ENCODE measurements at places on chromosomes 11 and 22.

- no peak for DNase-seq
These were observed 122.7 kb downstream of the RBFOX2 start for GRCh38 chr22:35905894-35906293.

DNA sequence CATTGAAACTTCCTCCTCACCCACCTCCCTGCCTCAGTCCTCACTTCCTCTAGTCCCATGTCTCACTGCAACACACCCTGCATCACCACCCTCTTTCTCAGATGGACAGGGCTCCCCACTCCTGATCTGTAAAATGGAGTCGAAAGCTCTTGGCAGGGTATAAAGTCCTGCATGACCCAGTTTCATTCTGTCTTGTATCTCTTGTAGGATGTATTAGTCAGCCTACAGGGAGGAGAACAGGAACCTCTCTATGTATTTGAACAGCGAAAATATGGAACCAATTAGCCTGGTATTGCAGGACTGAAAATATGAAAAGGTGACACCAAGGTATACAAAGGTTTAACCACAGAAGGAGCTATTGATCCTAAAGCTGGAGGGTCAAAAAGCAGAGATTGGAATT is 156.9 kb upstream of the SNX19 start:
- no peak for DNase-seq

GRCh38 chr22:26674211-26675190 is 17.1 kb downstream of the MIAT start:
- DNase-seq = no peak

- DNase-seq = no peak
These were observed 96.0 kb downstream of the MN1 start for GRCh38 chr22:27705408-27706080.

- DNase-seq = no peak
These were observed 210.3 kb upstream of the ZBED5 start for GRCh38 chr11:11068113-11068512.

DNA sequence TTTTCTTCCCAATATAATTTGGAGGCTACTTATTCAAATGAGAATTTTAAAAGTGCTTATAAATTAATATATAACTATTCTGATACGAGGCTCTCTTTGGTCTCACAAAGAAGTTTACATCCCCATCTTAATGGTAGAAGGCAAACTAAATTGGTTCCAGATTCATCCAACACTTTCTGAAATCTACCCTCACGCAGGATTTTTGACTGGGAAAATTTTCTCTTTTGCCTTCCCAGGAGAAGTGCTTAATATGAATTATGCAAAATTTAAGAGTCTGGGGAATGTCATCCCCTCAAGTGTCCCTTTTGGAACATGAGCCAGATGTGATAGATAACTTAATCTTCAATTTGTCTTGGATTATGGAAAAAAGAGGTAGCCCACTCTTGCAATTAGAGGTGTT is at the start of gene OR4C11:
Gene OR4C11 (minus strand): TSS at position 101 of the 400 bp plus-strand sequence. CDS start 3,272 bp downstream, outside the sequence.
- DNase-seq = no peak

DNA sequence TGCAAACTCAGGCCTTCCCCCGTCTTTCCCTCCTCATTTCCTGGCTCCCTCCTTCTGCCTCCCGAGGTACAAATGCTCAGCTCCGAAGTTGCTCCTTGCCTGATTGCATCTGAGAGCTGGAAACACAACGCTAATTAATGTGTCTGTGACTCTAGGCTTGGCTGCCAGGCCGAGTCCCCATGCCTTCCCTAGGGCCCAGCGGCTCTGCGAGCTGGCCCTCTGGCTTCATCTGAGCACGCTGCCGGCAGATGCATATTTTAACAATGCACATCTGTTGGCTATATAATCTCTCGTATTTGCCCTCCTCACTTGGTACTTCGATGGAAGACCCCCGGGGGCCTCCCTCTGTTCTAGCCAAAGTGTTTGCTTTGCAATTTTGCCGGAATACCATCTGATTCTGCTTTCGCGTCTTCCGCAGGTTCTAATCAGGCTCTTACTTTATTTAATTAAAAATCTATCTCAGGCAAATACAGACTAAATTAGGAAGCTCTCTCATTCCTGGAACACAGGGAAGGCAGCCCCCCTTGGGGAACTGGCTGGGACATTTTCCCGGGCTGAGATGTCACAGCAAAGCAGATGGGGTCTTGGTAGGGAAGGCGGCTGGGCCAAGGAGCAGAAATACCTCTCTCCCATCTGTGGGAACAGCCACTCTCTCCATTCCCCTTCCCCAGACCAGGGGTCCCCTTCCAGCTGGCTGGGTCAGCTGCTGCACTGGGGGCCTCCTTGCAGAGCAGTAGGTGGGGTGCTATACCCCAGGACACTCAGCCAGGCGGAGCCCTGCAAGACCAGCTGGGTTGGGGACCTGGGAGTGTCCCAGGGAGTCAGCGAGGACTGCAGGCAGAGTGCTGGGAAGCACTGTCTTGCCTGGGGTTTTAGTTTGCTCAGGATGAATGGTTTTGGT is 162.8 kb downstream of the ST3GAL4 start:
- DNase-seq = no peak

- DNase-seq = no peak
These were observed 29.8 kb downstream of the GVQW3 start for GRCh38 chr11:76410851-76411357.

- DNase-seq = no peak
These were observed 49.8 kb downstream of the DKK3 start for GRCh38 chr11:11958403-11959231.

- DNase-seq = no peak
These were observed 46.4 kb upstream of the SC5D start for GRCh38 chr11:121246021-121246768.

- no peak for DNase-seq
These were observed 475.1 kb downstream of the BRD1 start for GRCh38 chr22:49352361-49353169.

GRCh38 chr11:1665313-1665712 is 31.7 kb upstream of the KRTAP5-6 start:
- DNase-seq = no peak

DNA sequence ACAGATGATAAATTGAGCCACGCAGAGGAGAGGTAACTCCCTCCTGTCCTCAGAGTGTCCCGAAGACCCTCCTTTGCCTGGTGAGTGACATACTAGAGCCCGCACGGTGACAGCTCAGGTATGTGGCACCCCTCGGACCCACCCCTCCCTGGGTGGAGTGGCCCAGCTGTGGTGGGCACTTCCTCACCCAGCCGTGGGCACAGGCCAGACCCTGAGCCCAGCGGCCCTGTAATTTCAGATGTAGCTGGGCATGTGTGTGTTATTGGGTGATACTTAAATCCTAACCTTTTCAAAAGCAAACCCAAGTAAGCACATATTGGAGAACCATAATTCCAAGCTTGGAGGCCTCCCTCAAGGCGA is 93.2 kb downstream of the WNT7B start:
- no peak for DNase-seq

- no peak for DNase-seq
These were observed 154.5 kb upstream of the C11orf87 start for GRCh38 chr11:109267293-109268095.

- DNase-seq = no peak
These were observed 8.4 kb upstream of the RCN1 start for GRCh38 chr11:32082346-32082986.

DNA sequence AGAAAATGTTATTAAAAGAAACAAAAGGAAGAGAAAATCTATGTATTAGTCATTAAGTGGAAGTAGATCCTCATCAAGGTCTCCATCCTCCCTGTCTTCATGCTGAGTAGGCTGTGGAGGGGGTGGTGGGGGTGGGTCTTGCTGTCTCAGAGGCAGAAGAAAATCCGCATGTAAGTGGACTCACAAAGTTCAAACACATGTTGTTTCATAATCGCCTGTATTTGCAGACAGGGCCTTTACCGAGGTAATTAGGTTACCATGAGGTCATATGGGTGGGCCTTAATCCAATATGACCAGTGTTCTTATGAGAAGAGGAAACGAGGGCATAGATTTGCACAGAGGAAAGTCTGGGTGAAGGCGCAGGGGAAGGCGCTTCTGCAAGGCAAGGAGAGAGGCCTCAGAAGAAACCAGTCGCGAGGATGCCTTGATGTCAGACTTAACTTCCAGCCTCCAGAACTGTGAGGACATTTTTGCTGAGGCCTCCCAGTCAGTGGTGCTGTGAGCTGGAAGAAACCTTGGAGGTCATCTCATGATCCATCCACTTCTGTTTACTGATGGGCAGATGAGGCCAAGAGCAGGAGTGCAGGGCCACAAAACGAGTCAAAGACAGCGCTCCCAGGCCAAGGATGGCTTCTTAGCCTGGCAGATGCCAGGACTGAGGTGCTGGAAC is 49.3 kb upstream of the THY1 start:
- DNase-seq = no peak
